Stimulated activated CD8-positive, alpha-beta memory T cell treated with anti-CD3 and anti-CD28 coated beads, Interleukin-12 subunit alpha, Interleukin-12 subunit beta, amount 100 ng/mL, for 1 hour (primary cell): ENCODE measurements at places on chromosomes 4 and X.

- DNase-seq = no peak
Observed at GRCh38 chrX:131330735-131331134, 41.6 kb upstream of the IGSF1 start.

DNA sequence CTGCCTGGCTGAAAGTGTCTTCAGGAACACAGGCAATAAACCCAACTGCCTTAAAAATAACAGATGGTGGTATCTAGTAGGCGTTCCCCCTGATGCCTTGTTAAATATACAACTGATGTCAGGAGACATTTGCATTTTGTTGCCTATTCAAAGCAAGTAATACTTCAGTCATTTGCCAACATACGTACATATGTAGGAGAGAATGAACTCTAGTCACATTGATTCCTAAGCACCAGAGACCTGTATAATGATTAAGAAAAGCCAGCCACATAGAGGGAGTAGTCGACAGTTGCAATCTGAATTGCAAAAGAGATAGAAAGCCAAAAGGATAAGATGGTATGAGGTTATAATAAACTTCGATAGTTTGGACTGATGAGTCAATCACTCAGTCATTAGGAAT lies 191.0 kb upstream of the EMCN start:
- DNase-seq = no peak

DNA sequence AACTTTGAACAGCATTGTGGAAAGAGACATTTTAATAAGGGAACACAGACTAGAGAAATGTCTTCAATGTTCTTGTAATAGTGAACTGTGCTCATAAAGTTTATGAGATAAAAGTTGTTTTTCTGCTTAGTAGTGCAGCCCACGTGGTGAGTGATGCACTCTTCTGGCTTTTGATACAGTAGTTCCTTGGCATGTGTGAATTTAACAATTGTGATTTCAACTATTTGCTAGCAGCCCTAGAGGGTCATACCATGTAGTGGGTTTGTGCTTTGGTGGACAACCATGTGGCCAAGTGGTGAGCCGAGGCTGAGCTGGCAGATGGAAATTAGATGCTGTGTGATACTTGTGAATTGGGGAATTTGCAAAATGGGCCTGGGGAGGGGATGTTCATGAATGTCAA lies 116.2 kb upstream of the SLC4A4 start:
- no peak for DNase-seq

GRCh38 chrX:50093625-50094024 lies 107.2 kb downstream of the AKAP4 start:
- DNase-seq = no peak

DNA sequence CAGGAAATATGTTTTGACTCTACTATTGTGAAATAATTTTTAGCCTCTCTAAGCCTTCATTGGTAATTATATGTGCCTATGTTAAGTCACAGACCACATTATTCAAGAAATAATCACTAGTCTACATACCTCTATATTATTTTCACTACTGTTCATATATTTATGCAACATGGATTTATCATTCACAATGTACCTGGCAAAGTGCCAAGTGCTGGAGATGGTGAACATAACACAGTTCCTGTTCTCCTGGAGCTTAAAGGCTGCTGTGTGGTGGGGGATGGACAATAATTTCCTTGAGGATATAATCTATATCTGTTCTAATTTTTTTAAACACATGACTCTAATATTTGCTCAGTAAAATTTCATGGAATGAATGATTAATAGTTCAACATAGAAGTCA lies 527.7 kb upstream of the CXorf51A start:
- no peak for DNase-seq

- no peak for DNase-seq
Observed at GRCh38 chr4:6451309-6451708, 21.1 kb downstream of the PPP2R2C start.

DNA sequence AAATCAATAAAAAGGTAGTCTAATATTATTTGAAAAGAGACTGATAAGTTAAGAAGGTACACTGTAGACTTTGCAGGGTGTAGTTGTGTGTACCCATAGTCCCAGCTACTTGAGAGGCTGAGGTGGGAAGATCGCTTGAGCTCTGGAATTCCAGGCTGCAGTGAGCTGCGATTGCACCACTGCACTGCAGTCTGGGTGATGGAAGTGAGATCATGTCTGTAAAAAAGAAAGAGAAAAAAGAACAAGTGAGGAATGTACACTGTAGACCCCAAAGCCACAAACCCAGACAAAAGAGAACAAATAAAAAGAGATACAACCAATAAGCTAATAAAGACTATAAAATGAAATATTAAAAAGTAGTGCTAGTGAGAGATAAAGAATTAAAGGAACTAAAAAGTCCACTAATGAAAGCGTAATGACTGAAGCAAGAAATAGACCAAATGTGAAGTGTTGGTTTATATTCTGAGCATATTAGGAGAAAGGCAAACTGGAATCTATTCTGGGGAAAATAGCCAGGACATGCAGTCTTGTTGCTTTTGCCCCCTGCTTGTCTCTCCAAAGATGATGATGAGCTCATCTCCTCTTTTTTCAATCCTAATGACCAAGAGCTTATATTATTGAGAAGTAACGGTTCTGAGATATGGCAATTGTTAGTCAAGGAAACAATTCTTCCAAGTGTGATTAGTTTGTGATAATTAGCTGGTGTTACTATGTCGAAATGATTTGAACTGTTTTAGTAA lies 19.1 kb downstream of the GSX2 start:
- DNase-seq = no peak

GRCh38 chr4:100206850-100207249 lies 16.6 kb upstream of the DDIT4L start:
- DNase-seq = no peak

GRCh38 chr4:164876700-164877324 lies at the start of gene APELA:
TSS of gene APELA (plus strand) at chr4:164877178. CDS start at chr4:164877332, 154 bp downstream.
- DNase-seq = no peak

DNA sequence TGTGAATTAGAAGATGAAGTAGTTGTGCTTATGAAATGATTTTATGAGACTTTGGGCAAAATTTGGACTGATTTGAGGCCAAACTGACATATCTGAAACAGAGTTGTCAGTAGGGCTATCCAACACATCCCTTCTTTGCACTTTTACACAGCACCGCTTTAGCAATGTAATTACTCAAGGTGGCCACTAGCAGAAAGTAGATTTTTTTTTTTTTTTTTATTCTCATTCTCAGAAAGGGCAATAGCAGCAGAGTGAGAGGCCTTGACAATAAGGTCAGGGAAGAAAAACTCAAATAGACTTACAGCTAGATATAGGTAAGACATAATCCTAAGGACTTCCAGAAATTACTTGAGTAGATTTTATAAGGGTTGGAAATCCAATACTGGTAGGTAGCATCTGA lies 414.3 kb downstream of the NAP1L3 start:
- DNase-seq = no peak

DNA sequence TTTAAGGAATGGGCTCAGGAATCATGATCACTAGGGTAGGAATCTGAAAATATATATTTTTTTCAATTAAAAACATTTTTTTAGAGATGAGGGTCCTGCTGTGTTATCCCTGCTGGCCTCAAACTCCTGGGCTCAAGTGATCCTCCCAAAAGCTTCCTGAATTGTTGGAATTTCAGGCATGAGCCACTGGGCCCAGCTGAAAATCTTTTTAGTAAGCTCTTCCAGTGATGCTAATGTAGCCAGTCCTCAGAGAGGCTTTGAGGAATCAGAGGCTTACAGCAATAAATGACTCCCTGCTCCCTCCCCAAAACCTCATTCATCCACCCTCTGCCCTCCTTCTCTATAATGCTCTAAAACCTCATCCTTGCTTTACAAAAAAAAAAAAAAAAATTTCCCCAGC lies 129.5 kb downstream of the ZIC3 start:
- DNase-seq = no peak

DNA sequence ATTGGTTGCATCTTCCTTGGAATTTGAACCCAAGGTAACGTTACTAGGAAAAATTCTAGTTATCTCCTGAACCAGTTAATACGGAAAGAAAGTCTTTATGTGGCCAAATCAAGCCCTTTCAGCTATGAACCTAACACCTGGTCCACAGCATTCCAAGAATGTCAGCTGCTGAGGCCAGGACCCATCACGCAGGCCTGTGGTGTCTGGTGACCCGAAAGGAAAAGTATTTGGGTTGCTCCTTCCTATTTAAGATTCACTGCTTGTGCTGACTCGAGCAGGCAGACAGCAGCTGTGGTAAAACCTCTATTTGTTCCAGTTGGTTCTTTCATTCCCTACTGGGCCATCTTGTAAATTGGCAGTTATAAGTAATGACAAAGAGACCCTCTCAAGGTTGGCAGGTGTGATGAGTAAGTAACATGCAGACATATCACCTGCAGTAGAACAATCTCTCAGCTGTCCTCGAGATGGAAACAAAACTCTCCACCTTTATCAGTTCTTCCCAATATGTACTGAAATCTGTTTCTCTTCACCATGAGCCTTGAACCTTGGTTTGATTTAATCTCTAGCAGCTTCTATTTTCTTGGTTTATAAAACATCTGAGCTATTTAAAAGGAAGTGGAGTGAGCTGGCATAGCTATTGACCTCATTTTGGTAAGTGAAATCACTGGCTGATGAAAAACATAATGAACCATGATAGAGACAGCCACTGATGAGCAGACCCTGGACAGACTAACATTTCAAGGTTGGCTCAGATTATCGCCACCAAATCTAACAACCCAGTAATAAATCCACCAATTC lies 182.1 kb upstream of the SMIM31 start:
- no peak for DNase-seq

DNA sequence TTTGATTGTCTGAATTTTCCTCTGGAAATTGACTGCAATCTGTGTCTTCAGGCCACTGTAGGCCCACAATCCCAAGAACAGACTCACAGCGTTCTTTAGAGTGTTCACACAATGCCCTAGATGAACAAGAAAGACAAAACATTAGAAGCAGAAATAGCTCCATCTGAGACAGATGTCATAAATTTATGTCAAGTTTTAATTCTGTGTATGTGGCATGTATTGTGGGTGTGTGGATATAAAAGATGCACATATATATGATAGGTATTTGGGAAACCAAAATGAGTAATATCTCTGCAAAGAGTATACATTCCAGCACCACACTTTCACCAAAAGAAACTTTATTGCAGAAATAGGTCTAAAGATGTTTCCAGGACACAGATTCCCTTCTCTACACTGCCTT lies 176.1 kb downstream of the CORIN start:
- no peak for DNase-seq

- DNase-seq = no peak
Observed at GRCh38 chr4:114052227-114052626, 72.8 kb upstream of the ARSJ start.

GRCh38 chrX:132426695-132427281 lies 62.0 kb downstream of the MBNL3 start:
- no peak for DNase-seq

DNA sequence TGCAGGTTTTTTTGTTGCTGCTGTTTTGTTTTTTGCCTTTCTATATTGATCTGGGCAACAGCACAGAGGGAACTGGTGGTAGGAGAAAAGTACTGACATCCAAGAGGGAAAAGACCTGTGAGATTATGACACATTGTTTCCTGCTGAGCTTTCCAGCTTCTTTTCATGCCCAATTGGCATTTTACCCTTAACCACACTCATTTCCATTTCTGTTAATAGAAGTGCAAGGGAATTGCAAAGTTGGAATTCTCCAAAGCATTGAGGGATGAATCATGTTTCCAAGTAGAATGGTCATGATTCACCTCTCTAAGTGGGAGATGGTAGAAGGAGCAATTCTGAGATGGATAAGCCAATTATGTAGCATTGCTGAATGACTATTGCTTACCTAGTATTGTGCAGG lies 161.5 kb downstream of the PPARGC1A start:
- no peak for DNase-seq

GRCh38 chrX:47539860-47540259 lies 21.1 kb upstream of the ARAF start:
- DNase-seq = no peak

GRCh38 chr4:94290245-94290644 lies 52.4 kb downstream of the HPGDS start:
- DNase-seq = no peak

GRCh38 chr4:87913896-87914295 lies 61.6 kb upstream of the SPP1 start:
- DNase-seq = no peak

DNA sequence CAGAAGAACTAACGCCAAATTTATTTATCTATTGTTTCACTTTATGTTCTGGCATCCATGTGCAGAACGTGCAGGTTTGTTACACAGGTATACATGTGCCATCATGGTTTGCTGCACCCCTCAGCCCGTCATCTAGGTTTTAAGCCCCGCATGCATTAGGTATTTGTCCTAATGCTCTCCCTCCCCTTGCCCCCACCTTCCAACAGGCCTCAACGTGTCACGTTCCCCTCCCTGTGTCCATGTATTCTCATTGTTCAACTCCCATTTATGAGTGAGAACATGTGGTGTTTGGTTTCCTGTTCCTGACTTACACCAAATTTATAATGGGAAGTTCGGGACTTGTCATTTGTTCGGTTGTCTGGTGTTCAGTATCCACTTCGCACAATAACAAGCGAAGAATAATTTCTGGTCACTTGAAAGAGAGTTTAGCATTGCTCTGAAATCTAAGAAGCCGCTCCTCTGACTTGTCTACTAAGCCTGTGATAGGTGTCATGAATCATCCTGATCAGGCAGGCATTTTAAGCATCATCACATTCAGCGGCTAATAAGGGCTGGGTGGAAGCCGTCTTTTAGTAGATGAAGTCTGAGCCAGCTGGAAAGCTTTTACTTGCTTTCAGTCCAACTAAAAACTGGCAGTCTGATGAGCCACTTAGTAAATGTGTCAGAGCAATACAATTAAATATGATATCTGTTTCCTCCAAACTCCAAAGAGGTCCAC lies 1065.7 kb upstream of the PABPC4L start:
- no peak for DNase-seq

DNA sequence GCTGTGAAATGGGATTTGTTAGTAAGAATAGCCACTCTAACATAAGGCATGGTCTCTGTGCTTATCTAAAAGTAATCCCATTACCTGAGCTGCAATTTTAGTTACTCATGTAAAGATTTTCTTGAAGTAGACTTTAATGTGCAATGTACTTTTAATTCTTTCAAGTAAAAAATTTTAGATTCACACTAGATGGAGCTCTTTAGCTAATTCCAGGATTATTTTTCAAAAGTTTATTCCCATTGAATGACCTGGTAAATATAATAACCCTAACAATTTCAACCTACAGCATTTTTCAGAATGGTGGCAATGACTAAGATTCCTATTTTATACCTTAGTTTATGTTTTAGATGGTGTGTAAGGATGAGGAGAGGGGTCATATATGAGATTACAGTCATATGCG lies 18.1 kb downstream of the USP38 start:
- DNase-seq = no peak

GRCh38 chr4:24645765-24646550 lies 61.6 kb upstream of the DHX15 start:
- no peak for DNase-seq

GRCh38 chr4:140684314-140684713 lies 71.9 kb downstream of the TBC1D9 start:
- DNase-seq = no peak

DNA sequence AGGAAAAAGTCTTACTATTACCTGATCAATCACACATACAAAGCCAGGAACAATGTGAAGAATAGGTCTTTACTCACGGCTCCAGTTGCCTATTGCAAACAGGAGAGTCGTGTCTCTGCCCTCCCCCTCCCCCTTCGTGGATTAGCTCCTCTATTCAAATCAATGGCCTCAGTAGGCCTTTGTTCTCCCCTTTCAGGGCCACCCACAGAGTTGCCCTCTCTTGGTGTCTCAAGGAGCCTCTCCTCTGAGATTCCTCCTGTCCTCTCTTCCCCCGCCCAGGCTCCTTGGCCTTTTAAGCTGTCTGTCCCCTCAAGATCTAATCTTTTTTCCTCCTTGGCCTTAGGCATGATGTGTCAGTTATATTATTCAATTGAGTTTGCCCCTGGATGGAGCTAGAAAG lies 107.2 kb upstream of the NALF2 start:
- no peak for DNase-seq

- no peak for DNase-seq
Observed at GRCh38 chr4:3869661-3870566, 103.7 kb downstream of the ADRA2C start.
